ENCODE measurements at places on chromosomes 2 and 18.

DNA sequence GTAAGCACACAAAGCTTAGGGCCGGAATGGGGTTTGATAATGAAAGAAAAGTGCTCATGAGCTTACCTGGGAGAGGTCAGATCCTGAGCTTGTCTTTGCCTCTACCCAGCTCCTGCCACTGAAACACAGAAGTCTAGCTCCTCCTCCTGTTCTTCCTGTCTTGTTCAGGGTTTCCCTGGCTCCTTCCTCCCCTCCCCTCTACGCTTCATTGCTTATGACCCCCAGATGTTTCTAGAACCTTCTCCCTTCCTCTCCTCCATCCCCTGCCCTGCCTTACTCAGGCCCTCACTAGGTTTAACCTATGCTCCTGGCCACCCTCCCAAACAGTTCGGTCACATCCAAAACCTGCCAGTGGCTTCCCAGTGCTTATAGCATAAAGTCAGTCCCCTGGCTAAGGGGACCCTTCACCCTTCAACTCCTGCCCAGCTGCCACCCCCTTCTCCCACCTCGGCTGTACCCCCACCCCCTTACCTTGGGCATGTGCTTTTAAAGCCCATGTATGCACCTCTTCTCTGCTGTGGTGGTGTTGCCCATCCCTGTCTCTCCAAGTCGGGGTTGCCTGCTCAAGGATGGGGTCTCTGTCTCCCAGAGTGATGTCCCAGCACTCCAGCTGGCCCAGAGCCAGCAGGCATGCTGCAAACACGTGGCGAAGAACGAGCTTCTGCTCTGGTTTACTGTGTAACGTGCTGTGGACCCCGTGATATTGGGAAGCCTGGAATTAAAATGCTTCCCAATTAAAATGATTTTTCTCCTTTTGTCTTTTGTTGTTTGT, 233.6 kb downstream of the TPGS2 start:
- no peak for DNase-seq

- no peak for DNase-seq
These were observed 35.9 kb downstream of the MYO1B start for GRCh38 chr2:191280834-191281756.

DNA sequence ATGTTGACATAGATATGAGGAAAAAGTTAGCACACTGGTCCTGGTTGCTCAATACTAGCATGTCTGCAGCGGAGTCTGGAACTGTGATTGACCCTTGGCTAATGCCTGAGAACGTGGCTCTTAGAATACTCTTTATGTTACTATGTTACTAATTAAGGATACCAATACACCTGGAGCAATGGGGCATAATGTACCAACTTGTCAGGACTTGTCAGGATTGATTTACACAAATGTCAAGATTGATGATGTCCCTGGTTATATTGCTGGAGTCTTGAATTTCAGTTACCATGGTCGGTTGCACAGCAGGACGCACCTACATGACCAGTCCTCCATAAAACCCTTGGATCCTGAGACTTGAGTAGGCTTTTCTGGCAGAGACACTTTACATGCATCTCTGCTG, 810.9 kb downstream of the CPS1 start:
- DNase-seq = no peak

DNA sequence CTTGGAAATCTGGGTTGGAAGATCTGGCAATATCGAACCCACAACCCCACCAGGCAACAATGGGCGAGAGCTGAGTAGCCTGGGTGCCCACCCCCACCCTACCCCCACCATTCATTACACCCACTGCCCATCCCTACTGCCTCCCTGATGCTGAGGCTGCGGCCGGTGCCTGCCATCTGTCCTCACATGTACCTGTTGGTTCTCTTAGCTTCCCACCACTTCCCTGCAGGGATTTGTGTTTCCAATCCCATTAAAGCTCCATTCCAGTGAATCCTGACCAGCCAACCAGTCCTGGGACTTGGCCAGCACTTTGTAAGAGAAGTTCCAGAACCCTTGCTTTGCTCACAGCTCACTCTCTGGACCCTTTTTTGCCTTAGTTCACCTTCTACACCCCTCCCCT, 163.0 kb upstream of the SH3BP4 start:
- no peak for DNase-seq

- DNase-seq = no peak
These were observed 3.8 kb downstream of the SP3 start for GRCh38 chr2:173961346-173961705.

DNA sequence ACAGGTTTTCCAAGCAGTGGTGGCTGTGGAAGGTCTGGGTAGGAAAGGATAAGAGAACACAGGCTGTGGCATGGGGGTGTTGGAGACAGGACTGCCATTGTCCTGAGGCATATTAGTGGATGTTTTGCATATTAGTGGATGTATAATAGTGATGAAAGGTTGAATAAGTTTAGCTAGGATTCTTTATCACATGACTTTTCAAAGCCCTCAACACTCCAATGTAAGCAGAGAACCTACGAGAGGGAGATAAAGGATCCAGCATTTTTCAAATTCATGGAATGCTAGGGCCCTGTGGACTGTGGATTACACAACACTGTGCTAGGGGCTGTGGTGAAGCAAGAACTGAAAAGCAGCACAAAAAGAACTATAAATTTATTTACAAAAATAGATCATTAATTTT, 63.2 kb downstream of the POLE4 start:
- peak; percentile 32 for DNase-seq

GRCh38 chr2:118880501-118880900, 33.1 kb upstream of the EN1 start:
- DNase-seq = no peak

- no peak for DNase-seq
These were observed 92.6 kb downstream of the CMPK2 start for GRCh38 chr2:6773007-6773693.

DNA sequence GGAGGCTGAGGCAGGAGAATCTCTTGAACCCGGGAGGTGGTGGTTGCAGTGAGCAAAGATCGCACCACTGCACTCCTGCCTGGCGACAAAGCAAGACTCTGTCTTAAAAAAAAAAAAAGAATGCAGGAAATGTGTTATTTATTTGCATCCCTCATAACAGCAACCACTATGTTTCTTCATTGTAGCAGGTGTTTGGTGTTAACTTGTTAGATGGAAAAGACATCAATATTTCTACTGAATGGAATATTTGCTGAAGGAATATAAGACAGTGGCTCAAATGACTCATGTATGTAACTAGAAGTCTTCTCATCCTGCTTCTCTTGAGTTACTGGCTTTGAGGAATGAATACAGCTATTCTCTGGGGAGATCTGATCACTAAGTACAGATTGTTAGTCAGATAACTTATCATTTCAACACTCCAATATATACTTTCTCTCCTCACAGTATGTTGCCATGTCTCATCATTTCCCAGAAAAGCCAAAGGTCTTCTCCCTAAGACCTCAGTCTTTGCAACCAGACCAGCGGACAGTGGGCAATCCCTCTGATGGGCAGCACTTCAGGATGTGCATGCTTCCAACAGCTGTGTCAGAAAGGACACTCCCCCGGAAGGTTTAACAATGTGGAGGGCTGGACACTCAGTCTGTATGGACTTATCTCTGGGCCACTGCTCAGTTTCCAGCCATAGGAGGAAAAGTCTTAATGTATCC, 104.4 kb upstream of the STK17B start:
- peak; percentile 56 for DNase-seq

GRCh38 chr2:218019411-218020060, 16.7 kb upstream of the TNS1 start:
- DNase-seq = no peak

DNA sequence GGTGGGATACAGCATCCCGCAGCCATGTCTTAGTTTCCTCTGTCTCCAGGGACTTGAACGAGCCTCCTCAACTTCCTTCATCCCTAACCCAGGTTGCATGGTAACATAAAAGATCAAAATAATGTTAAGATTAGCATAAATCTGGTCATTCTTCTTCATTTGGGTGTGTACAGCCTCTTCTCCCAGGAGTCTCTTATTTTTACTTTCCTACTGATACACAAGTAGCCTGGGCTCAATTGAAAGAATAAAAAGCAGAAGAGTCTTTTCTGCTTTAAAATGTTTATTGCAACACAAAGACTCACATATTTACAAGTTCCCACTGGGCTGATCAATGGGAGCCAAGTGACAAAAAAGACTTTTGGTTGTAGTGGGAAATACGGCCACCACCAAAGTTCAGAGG, 137.9 kb upstream of the PID1 start:
- no peak for DNase-seq

- no peak for DNase-seq
These were observed 117.7 kb downstream of the EN1 start for GRCh38 chr2:118729760-118730159.
